ENCODE measurements at places on chromosomes 13 and 19.

GRCh38 chr19:12932392-12933286 is 872 bp downstream of the FARSA start:
- DNase-seq = no peak

- DNase-seq = no peak
Observed at GRCh38 chr19:48053856-48054255, 10.0 kb upstream of the CABP5 start.

DNA sequence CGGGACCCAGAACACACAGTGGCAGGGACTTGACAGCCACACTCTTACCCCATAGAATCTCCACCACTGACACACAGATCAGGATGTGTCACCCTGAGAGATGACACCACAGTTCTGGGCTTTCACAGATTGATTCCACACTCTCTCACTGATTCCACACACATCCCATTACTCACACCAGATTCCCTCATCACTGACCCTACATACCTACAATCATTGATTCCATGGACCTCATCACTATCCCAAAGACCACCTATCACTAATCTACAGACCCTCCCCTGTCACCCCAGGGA is 57.6 kb upstream of the ZNF527 start:
- no peak for DNase-seq

- no peak for DNase-seq
Observed at GRCh38 chr13:37403776-37404527, 194.6 kb downstream of the POSTN start.

DNA sequence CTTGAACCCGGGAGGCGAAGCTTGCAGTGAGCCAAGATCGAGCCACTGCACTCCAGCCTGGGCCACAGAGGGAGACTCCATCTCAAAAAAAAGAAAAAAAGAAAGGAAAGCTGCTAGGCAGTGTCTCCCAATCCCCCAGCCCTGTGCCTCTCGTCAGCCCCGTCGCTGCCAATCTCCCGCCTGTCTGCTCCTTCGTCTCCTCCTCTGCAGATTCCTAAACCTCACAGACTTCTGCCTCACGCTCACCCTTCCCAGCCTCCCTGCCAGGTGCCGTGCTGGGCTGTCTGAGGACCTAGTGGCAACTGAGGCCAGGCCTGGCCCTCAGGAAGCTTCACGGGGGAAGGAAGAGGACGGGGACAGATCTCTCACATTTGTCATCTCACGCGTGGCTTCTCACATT is 21.5 kb downstream of the DPF1 start:
- DNase-seq = no peak

DNA sequence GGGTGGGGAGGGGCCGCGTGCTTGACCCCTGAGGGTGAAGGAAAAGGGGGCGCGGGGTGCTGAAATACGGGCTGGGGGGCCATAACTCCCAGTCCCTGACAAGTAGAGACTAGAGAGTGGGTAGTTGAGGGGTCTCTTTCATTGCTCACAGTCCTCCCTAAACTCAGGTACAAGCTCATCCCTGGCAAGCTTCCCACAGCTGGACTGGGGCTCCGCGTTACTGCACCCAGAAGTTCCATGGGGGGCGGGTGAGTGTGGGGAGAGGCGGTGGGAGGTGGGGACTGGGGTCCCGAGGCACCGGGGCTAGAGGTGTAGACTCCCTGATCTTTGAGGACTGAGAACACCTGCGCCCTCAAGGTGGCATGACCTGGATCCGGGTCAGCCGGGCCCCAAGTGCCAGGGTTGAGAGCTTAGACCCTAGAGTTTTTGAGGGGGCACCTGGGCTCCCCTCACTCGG is 1.3 kb downstream of the ETV2 start:
- DNase-seq = no peak

GRCh38 chr13:27953676-27954405 is 15.3 kb downstream of the CDX2 start:
- DNase-seq = peak; percentile 86

- DNase-seq = no peak
Observed at GRCh38 chr13:99199541-99200431, 868 bp upstream of the UBAC2 start.

GRCh38 chr13:28423010-28423409 is 71.9 kb downstream of the FLT1 start:
- no peak for DNase-seq

- DNase-seq = no peak
Observed at GRCh38 chr19:29965492-29965891, 23.5 kb downstream of the URI1 start.

DNA sequence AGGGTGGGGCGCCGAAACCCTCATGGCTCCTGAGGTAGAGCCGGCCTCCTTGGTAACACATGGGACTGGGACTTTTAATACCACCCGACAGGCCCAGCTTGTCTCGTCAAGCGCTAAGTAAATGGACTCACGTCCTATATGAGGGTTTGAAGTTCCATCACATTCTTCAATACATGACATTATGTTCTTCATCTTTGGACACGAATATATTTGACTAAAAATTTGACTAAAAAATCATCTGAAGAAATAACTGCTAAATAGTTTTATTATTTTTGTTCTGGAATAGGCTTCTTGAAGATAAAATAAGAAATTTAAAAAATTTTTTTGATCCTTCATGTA is 335 bp upstream of the ZNF607 start:
- DNase-seq = no peak

GRCh38 chr13:102774591-102775520 is 1.3 kb upstream of the TEX30 start:
- DNase-seq = no peak

DNA sequence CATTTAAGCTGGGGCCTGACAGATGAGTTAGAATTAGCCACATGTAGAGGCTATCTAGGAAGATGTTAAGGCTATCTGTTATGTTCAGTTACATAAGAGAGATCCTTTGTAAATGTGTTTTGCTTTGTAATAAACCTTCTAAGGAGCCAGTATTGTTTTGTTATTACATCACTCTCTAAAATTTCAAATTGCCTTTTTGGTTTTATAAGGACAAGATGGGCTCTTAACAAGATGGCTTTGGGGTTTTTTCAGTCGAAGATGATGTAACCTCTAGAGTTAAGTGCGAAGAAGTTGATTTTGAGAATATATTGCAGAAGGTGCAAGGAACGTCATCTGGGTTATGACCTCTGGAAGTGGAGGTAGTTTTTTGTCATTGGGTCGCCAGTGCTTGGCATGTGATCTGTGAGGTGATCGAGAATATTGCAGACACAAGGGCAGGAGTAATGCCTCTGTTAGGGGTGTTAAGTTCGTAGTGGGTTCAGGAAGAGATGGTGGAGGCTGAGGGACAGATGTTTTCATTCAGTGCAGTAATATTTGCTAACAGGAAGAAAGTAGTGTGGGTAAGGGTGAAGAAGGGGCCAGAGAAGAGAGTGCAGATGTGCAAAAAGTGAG is 12.7 kb downstream of the LSM14A start:
- DNase-seq = no peak

DNA sequence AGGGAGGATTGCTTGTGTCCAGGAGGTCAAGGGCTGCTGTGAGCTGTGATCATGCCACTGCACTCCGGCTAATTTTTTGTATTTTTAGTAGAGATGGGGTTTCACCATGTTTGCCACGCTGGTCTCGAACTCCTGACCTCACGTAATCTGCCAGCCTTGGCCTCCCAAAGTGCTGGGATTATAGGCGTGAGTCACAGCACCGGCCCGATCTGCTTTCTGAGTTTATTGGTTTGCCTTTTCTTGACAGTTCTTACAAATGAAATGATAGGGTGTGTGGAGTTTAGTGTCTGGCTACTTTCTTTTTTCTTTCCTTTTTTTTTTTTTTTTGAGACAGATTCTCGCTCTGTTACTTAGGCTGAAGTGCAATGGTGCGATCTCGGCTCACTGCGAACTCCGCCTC is 848 bp downstream of the C19orf44 start:
- DNase-seq = no peak

DNA sequence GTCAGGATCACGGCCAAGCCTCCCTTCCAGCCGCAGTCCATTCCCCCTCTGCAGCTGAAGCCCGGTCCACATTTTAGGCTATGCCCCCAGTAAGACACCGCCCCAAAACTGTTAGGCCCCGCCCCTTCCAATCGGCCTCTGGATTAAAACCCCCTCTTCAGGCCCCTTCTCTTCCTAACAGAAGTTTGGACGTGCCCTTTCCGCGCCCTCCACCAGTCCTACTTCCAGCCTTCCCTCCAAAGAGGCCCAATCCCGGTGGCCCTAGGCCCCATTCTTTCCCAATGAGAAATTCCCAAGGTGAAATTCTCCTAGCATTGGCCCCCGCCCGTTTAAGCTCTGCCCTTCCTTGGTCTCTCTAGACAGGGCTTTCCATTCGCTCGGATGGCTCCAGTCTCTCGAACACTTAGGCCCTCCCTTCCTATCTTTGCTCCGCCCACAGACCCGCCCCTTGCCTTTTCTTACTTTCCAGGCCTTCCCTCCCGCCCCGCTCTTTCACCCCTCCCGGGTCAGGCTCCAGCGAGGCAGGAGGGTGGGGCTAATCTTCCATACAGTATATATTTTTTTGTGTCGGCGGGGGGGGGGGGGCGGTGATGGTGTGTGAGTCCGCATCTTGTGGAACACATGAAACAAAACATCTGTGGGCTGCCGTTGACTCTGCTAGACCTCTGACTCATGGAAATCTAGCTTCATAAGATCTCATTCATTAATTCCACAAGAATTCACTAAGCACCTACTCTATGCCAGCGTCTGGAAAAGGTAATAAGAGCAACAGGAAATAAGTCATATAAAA is 13.6 kb downstream of the LTBP4 start:
- DNase-seq = no peak

GRCh38 chr13:63156816-63157215 is 1741.2 kb upstream of the PCDH20 start:
- DNase-seq = no peak

DNA sequence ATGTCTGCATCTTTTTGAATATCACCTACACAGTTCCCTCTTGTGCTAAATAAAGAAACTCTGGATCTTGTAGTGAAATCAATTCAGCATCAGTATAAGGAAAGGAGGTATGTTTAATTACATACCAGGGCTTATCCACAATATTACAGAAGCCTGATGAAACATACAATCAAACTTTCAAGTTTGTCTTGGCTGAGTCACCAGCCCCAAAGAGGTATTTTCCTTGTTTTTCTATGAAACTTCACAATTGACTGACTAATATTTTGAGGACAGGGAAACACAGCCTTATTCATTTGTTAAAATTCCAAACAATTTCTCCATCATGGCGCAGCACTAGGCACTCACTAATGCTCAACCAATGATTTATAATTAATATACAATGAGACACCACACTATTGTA is 952.4 kb downstream of the PCDH17 start:
- no peak for DNase-seq

DNA sequence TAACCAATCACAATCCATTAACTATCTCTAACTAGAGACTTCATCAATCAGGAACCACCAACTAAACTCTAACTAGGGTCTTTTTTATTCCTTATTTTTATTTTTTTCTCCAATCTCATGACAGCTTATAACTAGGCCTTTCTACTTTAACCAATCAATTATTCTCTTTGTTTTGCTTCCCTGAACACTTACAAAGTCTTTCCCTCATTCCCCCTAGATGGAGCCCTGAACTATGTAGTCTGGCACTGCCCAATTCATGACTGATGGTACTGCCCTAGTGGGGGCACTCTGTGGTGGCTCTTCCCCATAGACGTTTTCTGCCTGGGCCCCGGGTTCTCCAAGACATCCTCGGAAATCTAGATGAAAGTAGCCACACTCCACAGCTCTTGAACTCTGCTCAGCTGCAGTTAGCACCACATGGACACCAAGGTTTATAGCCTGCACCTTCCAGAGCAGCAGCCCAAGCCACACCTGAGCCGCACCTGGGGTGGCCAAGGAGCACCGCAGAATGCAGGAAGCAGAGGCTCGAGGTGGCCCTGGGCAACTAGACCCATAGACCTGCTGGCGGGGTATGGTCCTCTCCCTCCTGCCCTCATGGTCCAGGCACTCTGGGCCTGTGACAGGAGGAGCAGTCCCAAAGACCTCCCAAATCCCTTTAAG is 6.6 kb downstream of the ATP7B start:
- DNase-seq = no peak

- no peak for DNase-seq
Observed at GRCh38 chr19:13012690-13013608, 17.7 kb downstream of the NFIX start.

GRCh38 chr19:19113040-19113626 is 25.1 kb downstream of the TMEM161A start:
- no peak for DNase-seq

GRCh38 chr19:48533770-48534169 is 18.2 kb upstream of the SULT2B1 start:
- no peak for DNase-seq

DNA sequence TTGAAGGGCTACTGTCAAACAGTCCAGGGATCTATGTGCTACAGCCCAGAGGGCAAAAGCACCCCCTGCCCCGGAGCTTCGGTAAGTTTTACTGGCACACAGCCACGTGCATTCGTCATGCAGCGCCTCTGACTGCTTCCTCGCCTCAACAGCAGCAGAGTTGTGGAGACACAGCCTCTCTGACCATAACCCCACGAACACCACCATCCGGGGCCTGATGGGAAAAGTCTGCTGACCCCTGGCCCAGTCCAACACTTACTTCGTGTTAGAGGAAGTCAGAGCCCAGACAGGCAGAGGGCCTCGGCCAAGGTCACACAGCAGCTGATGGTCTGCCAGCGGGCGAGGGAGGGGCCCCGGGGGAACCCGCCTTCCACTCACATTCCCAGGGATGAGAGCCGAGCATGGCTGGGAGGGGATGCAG is 5.1 kb downstream of the CBARP start:
- no peak for DNase-seq

- DNase-seq = no peak
Observed at GRCh38 chr19:32313569-32314265, 31.7 kb upstream of the ZNF507 start.

- DNase-seq = no peak
Observed at GRCh38 chr13:42875475-42876269, 94.3 kb downstream of the FAM216B start.

DNA sequence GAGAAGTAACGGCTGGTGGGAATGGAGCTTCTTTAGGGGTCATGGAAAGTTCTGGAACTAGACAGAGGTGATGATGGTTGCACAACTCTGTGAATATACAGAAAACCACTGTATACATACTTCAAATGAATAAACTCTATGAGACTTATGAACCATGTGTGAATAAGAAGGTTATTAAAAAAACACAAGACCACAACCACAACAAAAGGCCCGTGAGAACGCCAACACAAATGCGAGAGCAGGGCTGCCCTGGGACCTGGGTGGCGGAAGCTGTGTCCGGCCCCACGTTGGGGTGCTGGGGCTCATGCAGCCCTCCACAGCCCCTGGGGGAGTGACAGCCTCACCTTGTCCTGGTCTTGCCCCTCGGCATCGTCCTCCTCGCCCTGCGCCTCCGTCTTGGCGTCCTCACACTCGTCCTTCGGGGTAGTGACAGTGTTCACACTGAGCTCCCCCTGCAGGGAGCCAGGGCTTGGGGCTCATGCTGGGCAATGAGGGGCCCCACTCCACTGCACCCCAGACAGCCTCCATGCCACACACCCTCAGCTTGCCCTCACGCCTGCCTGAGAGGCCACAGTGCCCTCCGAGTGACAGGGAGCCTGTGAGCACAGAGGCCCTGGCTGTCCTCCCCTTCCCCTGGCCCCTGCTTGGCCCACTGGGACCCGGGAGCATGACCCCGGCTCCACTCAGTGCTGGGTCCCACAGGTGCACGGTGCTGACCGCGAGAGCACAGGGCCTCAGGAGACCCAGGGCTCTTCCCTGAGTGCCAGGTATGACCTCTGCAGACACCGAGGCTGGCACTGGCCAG is 16.0 kb downstream of the IZUMO4 start:
- DNase-seq = no peak
